Body of pancreas (tissue), 4 donors: ENCODE measurements at places on chromosomes 4 and X. TPM values are rescaled to one million over a fixed set of nuclear protein-coding genes. Genes with fewer than 3 reads are reported as not detected.

GRCh38 chr4:188002323-188002722, 6.8 kb downstream of the ZFP42 start:
- no peak for DNase-seq

DNA sequence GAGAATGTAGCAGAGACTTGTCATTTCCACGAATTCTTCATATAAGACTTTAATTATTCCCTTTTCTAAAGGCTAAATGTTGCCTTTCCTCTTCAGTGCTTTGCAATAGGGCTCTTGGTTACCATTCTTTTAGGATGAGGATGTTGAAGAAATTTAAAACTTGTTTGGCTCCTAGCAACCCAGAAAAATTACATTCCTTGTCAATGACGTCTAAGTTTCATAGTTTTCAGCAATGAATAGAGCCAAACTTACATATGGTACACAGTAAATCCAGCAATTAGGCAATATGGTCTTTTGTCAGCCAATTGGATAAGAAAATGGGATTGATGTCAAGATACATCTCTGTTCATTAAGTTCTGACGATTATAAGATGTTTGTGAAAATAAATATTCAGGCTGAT, 1639.6 kb upstream of the PCDH10 start:
- DNase-seq, result no peak

- DNase-seq, result peak; percentile 48
Measured at GRCh38 chr4:71074452-71075299, 81.2 kb downstream of the DCK start.

GRCh38 chr4:153113061-153113837, 91.0 kb upstream of the TRIM2 start:
- no peak for DNase-seq

GRCh38 chr4:89253311-89253710, 54.3 kb downstream of the GPRIN3 start:
- no peak for DNase-seq

DNA sequence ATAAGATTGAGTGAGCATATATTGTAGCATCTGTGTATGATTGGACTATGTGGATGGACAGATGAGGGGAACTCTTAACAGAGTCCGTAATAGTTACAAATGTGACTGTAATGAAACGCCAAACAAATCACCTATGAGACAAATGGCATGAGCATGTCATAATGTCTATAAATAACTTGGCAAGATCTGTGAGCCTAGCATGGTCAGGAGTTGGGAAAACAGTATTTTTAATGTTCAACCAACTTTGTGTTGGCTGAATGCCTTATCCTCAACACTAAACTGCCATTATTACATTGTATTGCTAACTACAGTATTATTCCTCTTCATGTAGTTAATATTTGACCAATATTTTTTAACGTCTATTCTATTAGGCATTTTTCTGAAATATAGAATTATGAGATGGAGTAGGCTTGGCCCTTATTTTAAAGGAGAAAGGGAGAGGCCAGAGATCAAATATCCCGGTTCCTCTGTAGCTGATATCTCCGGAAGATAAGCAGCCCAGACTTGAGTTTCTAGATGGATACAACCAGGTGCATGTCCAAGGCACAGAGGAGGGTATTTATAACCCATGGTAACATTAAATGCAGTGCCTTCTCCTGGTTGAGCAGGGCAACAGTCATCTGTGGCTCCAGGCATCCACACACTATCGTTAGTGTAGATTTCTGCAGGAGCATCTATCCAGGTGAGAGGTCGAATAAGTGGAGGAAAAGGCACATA, 32.7 kb downstream of the PF4 start:
- no peak for DNase-seq

DNA sequence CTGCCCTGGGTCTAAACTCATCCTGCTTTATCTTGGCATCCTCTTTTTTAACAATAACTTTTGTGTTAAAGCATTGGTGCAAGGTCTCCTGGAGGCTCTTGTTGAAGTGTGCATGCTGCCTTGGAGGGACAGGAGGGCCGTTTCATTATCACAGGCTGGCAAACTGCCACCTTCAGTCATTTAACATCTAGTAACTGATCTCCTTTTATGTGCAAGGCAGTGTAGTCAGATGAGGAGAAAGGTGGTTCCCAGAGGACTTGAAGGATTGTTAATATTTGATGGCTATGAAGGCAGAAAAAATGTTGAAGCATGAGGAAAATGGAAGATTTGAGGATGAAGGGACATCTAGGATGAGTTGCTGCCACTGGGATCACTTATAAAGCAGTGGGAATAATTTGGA, 439.4 kb downstream of the RAPGEF2 start:
- DNase-seq, result no peak

DNA sequence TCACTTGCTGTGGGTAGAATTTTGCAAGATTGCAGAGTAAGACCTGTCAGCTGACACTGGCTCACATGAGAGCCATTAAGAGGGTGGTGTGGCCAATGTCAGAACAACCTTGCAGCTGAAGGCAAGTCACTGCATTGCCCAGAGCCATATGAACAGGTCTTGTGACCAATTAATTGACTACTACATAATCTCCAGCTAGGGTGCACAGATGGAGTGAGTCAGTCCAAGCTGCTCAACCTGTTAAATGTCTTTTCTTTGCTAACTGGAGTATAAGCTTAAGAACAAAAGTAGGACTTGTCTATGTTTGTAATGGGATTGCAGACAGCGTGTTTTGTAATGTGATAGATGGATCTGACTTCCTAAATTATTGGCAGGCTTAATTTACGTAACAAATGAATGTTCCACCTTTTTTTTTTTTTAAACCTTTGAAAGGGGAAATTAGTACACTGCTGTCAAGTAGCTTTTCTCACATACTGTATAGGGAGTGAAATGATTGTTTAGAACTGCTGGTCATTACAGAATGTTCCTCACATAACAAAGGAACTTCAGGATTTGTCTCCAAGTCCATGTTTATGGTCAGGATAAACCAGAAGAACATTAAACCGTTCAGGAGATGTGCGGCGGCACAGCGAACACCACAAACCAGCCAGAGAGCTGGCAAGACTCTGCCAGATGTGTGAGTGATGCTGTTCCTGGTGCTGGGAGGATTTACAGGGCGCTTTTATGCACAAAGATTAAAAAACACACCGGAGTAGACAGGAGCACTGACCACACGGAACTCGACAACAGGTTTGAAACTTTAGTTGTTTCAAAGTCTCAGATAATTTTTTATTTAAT, 37.0 kb downstream of the FNIP2 start:
- peak; percentile 32 for DNase-seq

DNA sequence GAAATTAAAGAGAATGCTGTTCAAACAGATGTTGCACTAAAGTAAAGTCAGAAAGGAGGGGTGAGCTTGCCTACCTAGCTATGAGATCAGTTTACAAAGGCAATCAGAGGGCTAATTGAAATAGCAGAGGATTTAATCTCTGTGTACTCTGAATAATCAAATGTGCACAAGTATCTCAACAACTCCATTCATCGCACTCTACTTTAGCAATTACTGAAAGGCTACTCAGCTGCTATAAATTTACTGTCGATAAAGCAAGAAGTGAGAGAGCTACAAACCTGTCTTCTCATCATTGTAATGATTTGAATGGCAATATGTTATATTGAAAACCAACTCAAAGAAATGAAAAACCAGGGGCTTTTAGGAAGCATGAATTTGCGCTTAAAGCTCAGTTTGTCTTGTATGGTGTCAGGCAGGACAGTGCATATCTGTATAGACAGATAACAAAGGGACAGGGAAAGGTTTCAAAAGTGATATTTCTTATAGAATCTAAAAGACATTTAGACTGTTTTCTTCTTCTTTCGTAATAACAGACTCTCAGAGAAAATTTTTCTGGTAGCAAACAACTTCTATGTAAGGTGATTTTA, 34.8 kb downstream of the GC start:
- no peak for DNase-seq

- DNase-seq, result no peak
Measured at GRCh38 chrX:154539077-154539476, 7.6 kb downstream of the G6PD start.

DNA sequence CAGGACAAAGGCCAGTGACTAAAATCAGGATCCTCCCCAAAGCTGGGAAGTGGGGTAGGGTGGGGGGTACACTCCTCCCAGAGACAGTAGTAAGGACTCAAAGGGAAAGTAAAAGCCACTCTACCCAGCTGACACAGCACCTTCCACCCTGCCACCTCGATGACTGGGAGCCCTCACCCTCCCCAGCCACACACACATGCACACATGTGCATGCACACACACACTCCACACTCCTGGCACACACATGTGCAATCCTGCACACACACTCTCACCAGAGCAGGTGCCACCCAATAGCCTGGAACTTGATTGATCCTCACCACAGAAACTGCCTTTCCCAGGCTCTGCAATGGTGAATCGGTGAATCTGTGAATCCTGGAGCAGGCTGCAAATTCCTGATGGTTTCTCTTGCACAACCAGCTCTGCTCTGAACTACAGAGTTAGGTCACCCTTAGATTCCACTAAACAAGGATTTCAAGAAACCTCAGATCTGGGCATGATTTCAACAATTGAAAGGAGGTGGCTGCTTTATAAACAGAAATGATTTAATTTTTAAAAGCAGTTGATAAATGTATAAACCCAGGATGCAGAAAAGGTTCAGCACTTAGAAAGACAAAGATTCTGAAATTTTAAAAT, 21.5 kb downstream of the AMOT start:
- DNase-seq, result no peak

The HCCS gene
- total RNA-seq, result 4.4 TPM

The STATH gene
- total RNA-seq, result not detected

The HMGB3 gene
- total RNA-seq, result 1.6 TPM

The CXorf49 gene
- not detected for total RNA-seq

The CTAG1B gene
- total RNA-seq, result not detected

The GAGE1 gene
- total RNA-seq, result not detected
